Dermis blood vessel endothelial cell (primary cell): ENCODE measurements at places on chromosomes 5 and 9.
A peak's percentile ranks its signal among the peaks of the same experiment; 100 is the strongest.

DNA sequence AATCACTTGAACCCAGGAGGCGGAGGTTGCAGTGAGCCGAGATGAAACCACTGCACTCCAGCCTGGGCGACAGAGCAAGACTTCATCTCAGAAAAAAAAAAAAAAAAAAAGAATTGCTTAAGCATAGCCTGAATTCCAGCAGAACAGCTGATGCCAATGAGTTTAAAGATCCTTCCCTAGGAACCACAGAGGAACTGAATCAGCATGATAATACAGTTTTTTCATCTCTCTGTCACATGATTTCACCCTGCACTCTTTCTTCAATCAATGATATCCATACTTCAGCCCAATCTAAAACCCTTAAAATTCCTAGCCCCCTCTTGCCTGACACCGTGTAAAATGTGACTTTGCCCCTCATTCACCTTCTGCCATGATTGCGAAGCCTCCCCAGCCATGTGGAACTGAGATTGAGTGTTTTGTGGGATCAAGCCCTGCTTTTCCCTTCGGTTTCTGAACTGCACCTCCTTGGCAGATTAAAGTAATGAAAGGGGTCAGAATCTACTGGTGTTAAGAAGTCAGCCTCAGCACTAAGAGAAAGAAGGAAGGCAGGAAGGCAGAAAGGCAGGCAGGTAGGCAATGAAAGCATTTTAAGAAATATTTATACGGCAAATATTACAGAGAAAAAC lies 20.9 kb upstream of the DMXL1 start:
- DNase-seq = no peak

GRCh38 chr5:130024006-130024405 lies 119.7 kb downstream of the CHSY3 start:
- DNase-seq = no peak

DNA sequence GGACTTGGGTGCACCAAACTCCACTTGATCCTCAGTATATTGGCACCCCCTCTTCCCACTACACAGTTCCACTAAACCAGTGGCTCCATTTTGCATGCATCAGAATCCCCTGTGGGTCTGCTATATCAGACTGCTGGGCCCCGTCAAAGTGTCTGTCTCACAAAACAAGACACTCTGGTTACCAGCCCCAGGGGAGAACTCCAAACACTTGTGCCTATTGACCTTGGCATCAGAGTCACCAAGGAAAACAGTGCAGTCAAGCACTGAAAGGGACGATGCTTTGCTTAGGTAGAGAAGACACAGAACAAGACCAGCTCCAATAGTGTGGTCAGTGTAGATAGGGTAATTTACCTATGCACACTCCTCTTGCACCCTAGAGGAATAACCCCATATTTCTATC lies 205.8 kb upstream of the RAI14 start:
- DNase-seq = no peak

DNA sequence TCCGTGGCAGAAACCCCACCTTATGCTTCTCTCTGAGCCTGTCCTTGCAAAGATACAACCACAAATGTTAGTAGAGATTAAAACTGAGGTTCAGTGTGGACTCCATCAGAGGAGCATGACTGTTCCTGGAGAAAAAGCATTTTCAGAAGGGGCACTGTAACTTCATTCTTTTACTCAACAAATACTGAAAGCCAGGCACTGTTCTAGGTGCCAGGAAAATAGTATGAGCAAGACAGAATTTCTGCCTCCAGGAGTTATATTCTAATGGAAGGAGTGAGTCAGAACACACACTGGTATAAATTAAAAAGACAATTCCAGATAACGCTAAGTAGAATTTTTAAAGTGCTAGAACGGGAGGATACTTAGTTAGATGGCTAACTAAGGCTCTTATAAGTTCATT lies 251.4 kb upstream of the GAS1 start:
- DNase-seq = no peak

DNA sequence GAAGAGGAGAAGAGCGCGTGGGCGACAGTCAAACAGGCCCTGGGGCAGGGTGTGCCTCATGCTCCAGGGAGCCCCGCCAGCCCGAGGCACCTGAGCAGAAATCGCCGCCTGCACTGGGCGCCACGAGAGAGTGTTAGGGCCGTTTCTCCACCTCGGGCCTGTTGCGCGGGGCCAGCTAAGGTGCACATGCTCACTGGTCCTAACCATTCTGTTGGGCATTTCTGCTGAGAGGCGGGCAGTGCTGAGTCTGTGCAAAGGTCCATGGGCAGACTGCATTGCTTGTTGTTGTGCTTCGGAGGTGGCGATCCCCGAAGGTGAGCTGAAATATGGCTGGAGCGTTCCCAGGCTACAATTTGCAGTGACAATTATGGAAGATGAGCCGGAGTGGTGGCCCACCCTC lies 367.8 kb upstream of the SPATA31A5 start:
- no peak for DNase-seq

DNA sequence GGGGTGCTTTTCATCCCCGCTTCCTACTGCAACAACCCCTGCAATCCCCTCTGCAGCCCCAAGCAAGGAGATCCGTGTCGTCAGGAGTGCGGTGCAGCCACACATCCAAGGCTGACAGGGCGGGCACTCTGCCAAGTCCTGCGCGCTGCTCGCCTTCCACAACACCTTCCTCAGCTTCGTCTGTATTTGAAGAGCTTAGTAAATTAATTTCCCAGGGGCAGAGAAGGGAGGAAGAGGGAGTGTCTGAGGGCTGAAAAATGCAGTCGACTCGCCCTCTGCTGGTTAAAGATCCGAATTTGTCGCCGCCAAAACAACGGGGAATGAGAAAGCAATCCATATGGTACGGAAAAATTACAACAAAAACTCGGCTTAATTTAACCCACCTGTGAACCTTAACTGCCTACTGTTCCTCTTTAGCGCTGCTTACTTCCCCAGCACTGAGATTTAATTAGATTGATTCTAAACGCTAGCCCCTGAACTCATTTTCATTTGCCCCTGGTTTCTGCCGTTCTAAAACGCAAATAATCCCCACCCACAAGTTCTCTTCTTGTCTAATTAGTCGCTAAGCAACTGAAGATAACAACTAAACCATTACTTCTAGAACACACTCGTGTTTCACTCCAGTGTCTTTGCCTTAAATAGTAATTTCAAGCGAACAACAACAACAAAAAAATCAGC lies 10.9 kb upstream of the PCDHB1 start:
- peak; percentile 19 for DNase-seq

- peak; percentile 2 for DNase-seq
Observed at GRCh38 chr9:23123048-23123632, 676.5 kb downstream of the DMRTA1 start.

GRCh38 chr9:22052376-22052945 lies 43.4 kb upstream of the CDKN2B start:
- peak; percentile 94 for DNase-seq

DNA sequence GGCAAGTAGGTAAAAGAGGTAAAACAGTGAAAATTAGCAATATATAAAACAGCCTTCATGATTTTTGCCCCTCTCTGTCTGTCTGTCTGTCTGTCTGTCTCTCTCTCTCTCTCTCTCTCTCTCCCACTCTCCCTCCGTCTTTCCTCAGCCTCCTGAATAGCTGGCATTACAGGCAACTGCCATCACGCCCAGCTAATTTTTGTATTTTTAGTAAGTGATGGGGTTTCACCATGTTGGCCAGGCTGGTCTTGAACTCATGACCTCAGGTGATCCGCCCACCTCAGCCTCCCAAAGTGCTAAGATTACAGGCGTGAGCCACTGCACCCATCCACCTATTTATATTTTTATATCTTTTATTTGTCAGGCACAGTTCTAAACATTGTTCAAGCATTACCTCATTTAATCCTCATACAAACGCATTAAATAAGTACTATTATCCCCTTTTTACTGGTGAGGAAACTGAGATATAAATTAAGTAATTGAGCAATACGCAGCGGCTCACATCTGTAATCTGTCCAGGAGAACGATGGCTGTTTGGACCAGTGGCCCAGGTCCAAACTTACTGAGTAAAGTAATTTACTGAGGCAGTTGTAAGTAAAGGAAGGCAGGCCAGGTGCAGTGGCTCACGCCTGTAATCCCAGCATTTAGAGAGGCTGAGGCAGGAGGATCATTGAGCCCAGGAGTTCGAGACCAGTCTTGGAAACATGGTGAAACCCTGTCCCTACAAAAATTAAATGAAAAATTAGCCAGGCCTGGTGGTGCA lies 60.9 kb downstream of the UBE2R2 start:
- DNase-seq = no peak

DNA sequence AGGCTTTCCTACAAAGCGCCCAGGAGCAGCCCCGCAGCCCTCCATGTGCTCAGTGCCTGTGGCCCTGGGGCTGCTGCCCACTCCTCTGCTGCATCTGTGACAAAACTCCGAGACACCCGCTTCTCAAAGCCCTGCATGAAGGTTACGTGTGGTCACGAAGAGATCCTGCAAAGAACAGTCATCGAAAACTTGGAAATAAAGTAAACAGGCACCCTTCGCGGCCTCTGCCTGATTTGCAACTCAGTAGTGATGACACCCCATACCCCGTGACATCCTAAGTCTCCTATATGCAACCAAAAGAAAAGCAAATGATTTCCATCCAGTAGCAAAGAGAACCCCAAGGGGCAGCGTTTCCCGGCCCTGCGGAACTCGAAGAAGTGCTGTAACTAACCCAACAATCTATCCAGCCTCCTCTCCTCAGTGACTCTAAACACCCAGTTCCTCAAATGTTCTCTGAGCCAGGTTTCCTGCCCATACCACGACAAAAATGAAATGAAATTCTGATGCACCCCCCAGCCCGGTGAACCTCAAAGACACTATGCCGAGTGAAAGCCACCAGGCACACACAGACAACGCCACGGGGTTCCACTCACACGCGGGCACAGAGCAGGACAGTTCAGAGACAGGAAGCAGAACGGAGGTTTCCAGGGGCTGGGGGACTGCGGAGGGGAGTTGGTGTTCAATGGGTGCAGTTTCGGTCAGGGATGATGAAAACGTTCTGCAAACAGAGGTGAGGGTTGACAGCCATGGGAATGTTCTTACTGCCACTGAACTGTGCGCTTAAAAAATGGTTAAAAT lies 19.0 kb downstream of the NACC2 start:
- DNase-seq = no peak

DNA sequence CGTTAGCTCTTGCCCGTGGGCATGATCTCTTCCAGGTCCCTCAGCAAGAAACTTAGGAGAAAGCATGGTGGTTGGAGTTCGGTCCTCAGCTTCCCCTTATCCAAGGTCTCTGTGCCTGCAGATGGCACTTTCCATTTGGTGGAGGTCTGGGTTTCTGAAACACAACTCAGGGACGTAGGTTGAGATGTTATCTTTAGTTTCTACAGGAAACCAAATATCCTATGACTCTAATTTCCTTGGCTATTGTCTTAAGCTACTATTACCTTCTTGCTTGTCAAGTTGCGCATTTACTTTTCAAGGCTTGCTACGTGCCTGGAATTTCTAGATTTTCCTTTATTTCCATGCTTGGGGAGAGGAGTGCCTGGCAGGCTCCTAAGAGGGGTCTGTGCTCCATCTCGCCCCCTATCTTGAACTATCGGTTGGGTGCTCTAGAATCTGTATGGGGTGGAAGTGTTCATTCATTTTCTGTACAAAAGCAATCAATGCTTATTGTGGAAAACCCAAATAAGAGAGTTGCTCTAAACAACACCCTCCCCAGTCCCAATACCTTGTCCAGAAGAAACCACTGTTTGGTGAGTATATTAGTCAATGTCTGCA lies 32.9 kb upstream of the KCNIP1 start:
- DNase-seq = peak; percentile 59

DNA sequence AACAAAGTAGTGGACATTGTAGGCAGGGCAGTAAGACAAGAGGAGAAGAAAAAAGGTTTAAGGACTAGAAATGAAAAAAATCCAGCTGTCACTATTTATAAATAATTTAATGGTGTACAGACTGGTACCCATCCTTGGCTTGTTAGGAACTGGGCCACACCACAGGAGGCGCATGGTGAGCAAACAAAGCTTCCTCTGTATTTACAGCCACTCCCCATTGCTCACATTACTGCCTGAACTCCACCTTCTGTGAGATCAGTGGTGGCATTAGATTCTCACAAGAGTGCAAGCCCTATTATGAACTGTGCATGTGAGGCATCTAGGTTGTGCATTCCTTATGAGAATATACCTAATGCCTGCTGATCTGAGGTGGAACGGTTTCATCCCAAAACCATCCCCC lies 62.6 kb upstream of the DMAC1 start:
- no peak for DNase-seq

DNA sequence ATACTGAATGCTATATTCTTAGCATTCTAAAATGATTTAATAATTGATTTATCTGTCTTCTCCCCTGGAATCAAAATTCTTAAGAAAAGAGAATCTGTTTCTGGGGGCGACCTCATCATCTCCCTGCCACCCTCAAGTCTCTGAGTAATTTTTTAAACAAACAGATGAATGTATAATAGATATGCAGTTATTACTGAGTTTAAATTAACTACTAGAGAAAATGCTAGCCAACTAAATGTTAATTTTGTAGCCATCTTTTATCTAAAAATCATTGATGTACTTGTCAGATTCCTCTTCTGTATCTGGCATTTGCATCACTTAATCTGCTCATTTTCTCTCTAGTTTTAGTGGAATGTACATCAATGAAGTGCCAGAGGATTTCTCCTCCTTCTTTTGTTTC lies 87.5 kb downstream of the ERBIN start:
- DNase-seq = no peak
